ENCODE measurements at places on chromosomes 2 and 18. TPM values are rescaled to one million over a fixed set of nuclear protein-coding genes. Genes with fewer than 3 reads are reported as not detected.

KIAA2012 gene
- total RNA-seq, result not detected

OTOF gene
- 1.3 TPM for total RNA-seq

LBX2 gene
- total RNA-seq, result 4.3 TPM

FN1 gene
- 639 TPM for total RNA-seq

XRCC5 gene
- total RNA-seq, result 209 TPM

ZNF892 gene
- 2.6 TPM for total RNA-seq

DOK6 gene
- total RNA-seq, result under 0.01 TPM

CPLX4 gene
- not detected for total RNA-seq

CARF gene
- total RNA-seq, result 1.3 TPM

UPP2 gene
- not detected for total RNA-seq

Data from mammary microvascular endothelial cell (primary cell).